Fibroblast of skin of left quadriceps (primary cell): ENCODE measurements at places on chromosomes 4 and X.

GRCh38 chr4:62460329-62460728 lies 1260.2 kb downstream of the ADGRL3 start:
- DNase-seq: no peak

- DNase-seq: no peak
These were observed 99.6 kb upstream of the PTCHD1 start for GRCh38 chrX:23235051-23235450.

DNA sequence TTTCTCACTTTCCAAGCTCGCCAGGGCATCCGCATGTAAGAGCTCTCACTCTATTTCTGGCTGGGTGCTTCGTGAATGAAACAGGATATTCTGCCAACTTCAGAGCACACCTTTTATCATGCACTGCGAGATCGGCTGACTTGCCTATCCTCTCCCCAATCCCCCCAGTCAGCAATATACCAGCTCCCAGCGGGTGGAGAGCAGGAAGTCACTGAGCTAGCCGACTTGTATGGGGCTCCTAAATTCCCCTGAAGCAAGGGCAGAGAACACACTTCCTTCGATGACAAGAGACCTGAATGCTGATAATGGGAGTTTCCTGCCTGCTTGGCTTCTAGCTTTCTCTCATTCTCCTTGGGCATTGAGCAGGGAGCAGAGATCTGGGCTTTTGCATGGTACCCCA lies 33.8 kb upstream of the MAMLD1 start:
- DNase-seq: no peak

DNA sequence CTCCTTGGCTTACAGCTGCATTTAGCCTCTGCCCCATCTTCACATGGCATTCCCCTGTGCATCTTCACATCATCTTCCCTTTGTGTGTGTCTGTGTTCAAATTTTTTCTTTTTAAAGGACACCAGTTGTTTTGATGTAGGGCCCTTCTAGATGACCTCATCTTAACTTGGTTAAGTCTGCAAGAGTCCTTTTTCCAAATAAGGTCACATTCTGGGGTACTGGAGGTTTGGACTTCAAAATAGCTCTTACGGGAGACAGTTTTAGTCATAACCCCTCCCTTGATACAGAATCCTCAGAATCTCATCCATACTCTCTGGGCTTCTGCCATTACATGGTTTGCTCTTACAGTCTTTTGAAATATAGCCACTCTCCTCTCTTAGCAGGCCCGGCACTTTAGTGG lies 231.5 kb upstream of the ATP6AP2 start:
- no peak for DNase-seq

DNA sequence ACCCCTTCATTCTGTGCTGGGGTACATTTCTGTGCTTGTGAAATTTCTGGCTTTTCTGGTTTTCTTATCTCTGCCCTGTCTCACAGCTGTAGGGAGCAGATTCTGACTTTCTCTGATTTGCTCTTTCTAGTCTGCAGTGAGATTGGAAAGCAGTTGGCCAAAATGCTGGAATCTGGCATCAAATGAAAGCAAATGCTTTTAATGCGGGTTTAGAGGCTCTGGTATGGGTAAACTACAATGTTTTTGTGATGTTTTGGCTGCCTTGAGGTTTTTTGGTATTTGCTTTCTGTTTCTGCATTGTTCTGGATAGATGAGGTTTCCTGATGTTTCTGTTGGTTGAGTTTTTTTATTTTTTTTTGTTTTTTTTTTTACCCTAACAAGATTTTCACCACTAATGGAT lies 23.8 kb downstream of the SMIM20 start:
- peak; percentile 48 for DNase-seq

- no peak for DNase-seq
These were observed 21.3 kb downstream of the IQCM start for GRCh38 chr4:149794352-149794751.

GRCh38 chrX:75303795-75304194 lies 29.9 kb downstream of the UPRT start:
- peak; percentile 25 for DNase-seq
